Left ventricle myocardium inferior (tissue), 1 donor: ENCODE measurements at places on chromosomes 2 and 18. TPM values are rescaled to one million over a fixed set of nuclear protein-coding genes. Genes with fewer than 3 reads are reported as not detected.

- DNase-seq, result no peak
These were observed 145.1 kb downstream of the PIEZO2 start for GRCh38 chr18:11004294-11004693.

The LOXL3 gene
- 4.7 TPM for total RNA-seq

The SKOR2 gene
- not detected for total RNA-seq

DNA sequence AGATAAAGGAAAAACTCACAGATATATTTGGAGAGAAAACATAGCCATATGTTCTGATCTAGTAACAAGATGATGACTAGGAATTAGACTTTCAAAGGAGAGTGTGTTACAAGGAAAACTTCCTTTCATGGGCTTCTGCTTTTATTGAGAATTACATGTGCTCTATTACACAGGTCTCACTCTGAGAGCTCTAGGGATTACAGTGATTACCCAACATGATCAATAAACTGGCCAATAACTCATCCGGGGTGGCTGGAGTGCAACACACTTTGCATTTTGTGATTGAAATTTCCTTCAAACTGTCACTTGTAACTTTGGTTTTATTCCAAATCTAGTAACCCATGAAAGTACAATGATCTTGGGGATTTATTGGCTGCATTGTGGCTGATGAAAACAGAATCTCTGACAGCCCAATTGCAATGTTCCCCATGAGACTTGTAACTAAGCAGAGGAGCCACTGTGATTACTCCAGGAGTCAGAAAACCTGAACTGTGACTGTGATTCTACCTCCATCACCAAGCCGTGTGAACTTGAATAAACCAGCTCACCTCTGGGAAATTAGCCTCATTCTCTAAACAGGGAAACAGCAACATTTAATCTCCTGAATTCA is 40.2 kb upstream of the LRRC30 start:
- DNase-seq, result no peak

DNA sequence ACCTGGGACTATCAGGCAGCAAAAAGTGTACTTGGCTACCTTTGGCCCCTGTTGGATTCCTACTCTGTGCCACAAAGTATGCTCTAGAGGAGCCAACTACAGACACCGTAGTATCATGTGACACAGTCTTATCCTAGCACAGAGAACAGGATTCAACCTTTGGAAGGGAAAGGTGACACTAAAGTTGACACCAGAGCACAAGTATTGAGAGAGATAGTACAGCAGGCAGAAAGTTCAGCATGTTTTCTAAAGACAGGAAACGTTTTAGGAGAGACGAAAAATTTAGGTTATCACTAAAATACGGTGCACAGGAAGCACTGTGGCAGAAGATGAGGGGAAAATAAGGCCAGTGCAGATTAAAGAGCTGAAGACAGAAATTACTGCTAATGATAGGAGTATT is 18.6 kb downstream of the SMAD2 start:
- DNase-seq, result no peak

GRCh38 chr2:53235836-53236582 is 531.6 kb upstream of the CHAC2 start:
- DNase-seq, result no peak

The ADRA2B gene
- 2.9 TPM for total RNA-seq

DNA sequence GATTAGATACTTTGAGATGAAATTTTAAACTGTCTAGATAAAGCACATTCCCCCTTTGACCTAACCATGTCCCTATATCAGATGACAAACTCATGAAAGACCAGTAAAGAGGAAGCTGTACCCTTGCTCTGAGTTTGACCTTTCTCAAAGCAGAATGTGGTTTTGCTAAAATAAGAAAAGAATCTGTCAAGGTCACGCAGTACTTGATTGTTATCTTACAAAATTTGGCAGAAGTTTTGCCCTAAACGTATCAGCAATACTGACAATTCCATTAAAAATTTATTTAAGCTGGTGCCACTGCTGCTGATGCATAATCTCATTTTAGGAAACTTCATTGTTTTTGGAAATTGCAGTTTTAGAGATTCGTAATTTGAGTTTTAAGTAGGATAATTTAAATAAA is 31.2 kb upstream of the GALM start:
- no peak for DNase-seq
